ENCODE measurements at places on chromosomes 5 and 9. TPM values are rescaled to one million over a fixed set of nuclear protein-coding genes. Genes with fewer than 3 reads are reported as not detected.

IFNA13 gene
- not detected for total RNA-seq

CAMK2A gene
- not detected for total RNA-seq

SLC6A7 gene
- total RNA-seq: not detected

ZNF454 gene
- total RNA-seq: 0.40 TPM

ADGRD2 gene
- not detected for total RNA-seq

CORO2A gene
- total RNA-seq: 0.49 TPM

RAI14 gene
- total RNA-seq: 192 TPM

SURF2 gene
- 19.8 TPM for total RNA-seq

GPR151 gene
- not detected for total RNA-seq

STKLD1 gene
- total RNA-seq: 0.81 TPM

ARID3C gene
- total RNA-seq: 0.13 TPM

PCDHGA4 gene
- total RNA-seq: 3.5 TPM

LURAP1L gene
- total RNA-seq: 3.3 TPM

ZNF483 gene
- 1.4 TPM for total RNA-seq

NUTM2F gene
- total RNA-seq: not detected

C9orf153 gene
- 0.07 TPM for total RNA-seq

FOXE1 gene
- total RNA-seq: not detected

CDH9 gene
- total RNA-seq: not detected

SAXO1 gene
- under 0.01 TPM for total RNA-seq

MEIKIN gene
- total RNA-seq: not detected

ROPN1L gene
- 0.42 TPM for total RNA-seq

DIPK1B gene
- 177 TPM for total RNA-seq

NIPAL4 gene
- not detected for total RNA-seq

PHYHD1 gene
- 0.20 TPM for total RNA-seq

TNC gene
- 0.07 TPM for total RNA-seq

SOHLH1 gene
- not detected for total RNA-seq

PPIP5K2 gene
- 32.6 TPM for total RNA-seq

ITGA2 gene
- total RNA-seq: 107 TPM

NOXA1 gene
- total RNA-seq: 0.66 TPM

Measured in pulmonary artery endothelial cell (primary cell).